ENCODE measurements at places on chromosomes 7 and 10.

DNA sequence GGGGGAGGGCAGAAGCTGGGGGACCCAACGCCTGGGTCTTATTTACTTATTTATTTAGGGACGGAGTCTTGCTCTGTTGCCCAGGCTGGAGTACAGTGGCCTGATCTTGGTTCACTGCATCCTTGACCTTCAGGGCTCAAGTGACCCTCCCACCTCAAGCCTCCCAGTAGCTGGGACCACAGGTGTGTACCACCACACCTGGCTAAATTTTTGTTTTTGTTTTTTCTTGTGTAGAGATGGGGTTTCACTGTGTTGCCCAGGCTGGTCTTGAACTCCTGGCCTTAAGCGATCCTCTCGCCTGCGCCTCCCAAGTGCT is 1.7 kb upstream of the MOGAT3 start:
- H3K27ac ChIP-seq, result no peak overlapping the region
- DNase-seq, result no peak
- no peaks in the 10 kb centered on the region for H3K4me1 ChIP-seq
- H3K36me3 ChIP-seq, result no peaks in the 10 kb centered on the region
- no peak overlapping the region for H3K4me3 ChIP-seq

DNA sequence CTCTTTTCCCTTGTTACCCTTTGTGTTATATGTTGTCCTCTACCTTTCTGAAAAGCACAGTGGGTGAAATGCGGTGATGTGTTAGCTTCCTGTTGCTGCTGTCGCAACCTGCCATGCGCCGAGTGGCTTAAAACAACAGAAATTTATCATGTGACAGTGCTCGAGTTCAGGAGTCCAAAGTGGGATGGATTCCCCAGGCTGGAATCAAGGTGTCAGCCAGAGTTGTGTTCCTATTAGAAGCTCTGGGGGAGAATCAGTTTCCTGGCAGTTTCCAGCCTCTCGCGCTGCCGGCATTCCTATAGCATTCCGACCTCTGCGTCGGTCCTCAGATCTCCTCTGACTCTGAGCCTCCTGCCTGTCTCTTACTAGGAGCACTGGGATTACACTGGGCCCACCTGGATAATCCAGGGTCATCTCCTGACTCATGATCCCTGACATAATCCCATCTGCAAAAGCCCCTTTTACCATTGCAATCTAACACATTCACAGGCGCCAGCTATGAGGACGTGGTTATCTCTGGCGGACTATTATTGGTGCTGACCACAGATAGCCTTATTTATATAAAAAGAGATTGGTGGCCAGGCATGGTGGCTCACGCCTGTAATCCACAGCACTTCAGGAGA is 207.5 kb downstream of the CUX1 start:
- H3K4me3 ChIP-seq, result no peak overlapping the region
- H3K36me3 ChIP-seq, result no peaks in the 10 kb centered on the region
- no peak overlapping the region for H3K27ac ChIP-seq
- H3K27me3 ChIP-seq, result no peaks in the 10 kb centered on the region
- H3K4me1 ChIP-seq, result no peaks in the 10 kb centered on the region
- peak; percentile 87 for DNase-seq

GRCh38 chr7:73893342-73894101 is 32.6 kb downstream of the TMEM270 start:
- no peak overlapping the region for H3K4me3 ChIP-seq
- H3K4me1 ChIP-seq, result no peaks in the 10 kb centered on the region
- no peak for DNase-seq

GRCh38 chr7:108488768-108489538 is 32.7 kb upstream of the NRCAM start:
- peaks cover 3% of the 10 kb centered on the region for H3K36me3 ChIP-seq
- no peak overlapping the region for H3K4me3 ChIP-seq
- no peaks in the 10 kb centered on the region for H3K4me1 ChIP-seq
- H3K27me3 ChIP-seq, result no peaks in the 10 kb centered on the region

DNA sequence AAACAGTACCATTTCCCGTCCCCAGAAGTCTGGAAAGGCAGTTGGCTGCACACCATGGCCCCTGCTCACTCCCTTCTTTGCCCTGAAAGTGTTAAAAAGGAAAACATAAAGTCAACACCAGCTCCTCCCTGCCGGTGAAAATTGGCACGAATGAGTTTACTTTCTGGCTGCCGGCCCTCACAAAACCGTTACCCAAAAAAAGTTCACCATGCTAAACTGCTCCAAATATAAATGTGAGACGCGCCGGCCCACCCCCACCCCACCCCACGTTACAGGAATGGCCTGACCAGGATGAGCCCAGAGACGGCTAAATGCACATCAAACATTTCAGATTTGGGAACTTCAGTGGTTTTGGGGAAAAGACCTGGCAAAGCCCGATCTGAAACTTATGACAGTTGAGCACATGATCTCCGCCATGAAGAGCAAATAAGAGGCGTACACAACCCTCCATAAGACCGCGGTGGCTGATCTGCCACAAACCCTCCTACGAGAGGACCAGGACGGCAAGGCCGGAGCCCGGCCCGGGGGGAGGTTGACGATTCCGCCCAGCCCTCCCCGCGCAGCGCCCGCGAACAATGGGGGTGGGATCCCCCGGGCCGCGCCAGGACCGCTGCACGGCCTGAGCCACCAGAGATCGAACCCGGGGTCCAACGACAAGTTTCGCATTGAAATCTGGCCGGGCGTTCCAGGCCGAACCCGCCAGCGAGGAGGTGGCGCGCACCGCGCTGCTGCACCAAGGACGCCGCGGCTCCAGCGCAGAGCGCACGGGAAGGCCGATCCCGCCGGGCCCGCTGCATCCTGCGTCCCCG is 952 bp downstream of the DIP2C start:
- H3K36me3 ChIP-seq, result no peaks in the 10 kb centered on the region
- peak overlapping the region; percentile 65 for H3K27ac ChIP-seq
- no peaks in the 10 kb centered on the region for H3K4me1 ChIP-seq
- DNase-seq, result peak; percentile 31

DNA sequence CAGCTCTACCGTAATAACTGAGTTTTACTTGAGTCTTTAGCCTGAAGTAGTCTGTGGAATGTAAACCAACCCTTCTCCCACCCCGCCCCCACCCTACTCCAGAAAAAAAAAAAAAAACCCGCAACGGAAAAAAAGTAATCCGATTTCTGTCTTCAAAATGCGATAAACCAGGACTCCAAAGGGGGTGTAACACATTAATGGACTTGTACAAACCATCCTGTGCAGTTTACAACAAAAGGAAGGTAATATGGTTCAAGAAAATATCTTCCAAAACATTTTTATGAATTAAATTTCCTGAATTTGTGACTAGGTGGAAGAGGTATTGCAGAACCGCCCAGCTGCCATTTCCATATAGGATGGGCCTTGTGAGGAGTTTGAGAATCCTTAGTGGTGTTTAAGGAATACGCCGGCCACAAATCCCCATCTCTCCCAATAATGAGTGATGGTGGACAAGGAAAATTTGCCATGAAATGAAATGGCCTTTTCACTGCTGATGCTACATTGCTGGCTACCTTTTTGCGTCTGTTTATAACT is 10.6 kb downstream of the SKIDA1 start:
- DNase-seq, result no peak
- peak overlapping the region; percentile 63 for H3K4me3 ChIP-seq
- no peak overlapping the region for H3K27ac ChIP-seq
- peaks cover 3% of the 10 kb centered on the region for H3K27me3 ChIP-seq

DNA sequence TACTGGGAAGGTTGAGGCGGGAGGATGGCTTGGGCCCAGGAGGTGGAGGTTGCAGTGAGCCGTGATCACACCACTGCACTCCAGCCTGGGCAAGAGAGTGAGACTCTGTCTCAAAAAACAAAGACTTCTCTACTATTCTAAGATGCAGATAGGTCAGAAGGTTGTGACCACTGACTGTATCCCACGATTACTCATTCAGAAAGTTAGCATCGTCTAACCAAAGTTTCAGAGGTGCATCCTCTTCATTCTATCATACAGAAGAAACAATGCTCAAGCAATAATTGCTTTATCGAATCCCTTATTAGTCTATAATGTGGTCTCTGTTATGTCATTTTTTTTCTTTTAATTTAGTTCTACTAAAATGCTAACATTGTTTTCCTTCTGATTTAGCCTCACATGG is 348.7 kb upstream of the LRGUK start:
- no peak overlapping the region for H3K27ac ChIP-seq
- no peak for DNase-seq
- H3K27me3 ChIP-seq, result no peaks in the 10 kb centered on the region
- H3K4me1 ChIP-seq, result no peaks in the 10 kb centered on the region
- no peak overlapping the region for H3K4me3 ChIP-seq
- no peaks in the 10 kb centered on the region for H3K36me3 ChIP-seq

All from small intestine (tissue), 16 donors.